Foreskin keratinocyte (primary cell): ENCODE measurements at places on chromosomes 13 and 19. TPM values are rescaled to one million over a fixed set of nuclear protein-coding genes. Genes with fewer than 3 reads are reported as not detected.

Gene ATXN8OS
- total RNA-seq: not detected in 2 replicates

Gene TBC1D4
- total RNA-seq: 13.3 and 14.8 TPM in 2 replicates

Gene APOC4
- not detected in 2 replicates for total RNA-seq

Gene CNFN
- 5.4 and 6.7 TPM in 2 replicates for total RNA-seq

GRCh38 chr13:75341028-75341427, 140.9 kb downstream of the TBC1D4 start:
- no peak for DNase-seq

DNA sequence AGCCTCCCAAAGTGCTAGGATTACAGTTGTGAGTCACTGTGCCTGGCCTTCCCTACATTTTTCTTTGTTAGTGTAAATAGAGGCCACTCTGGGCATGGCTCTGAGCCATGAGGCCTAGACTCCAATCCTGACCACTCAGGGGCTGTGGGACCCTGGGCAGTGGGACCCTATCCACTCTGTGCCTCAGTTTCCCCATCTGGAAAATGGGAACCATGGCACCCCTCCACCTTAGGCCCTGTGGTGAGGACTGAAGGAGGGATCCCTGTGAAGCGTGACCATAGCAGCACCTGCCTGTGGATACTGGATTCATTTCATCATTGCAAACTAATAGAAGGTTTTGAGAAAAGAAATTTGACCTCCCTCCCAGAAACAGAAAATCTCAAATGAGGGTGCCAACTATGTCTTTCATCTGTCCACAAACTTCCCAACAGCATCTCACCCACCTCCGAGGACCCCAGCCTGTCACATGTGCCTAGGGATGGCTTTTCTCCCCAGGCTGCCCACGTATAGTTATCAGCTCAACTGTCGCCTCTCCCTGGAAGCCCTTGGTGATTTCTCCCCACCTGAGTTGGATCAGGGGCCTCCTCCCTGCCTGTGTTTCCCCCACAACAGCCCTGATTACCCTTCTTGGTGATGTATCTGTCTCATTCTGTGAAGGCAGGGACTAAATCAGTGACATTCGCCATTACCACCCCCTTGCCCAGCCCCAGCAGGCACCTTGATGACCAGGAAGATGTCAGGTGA, 5.6 kb downstream of the ANGPTL8 start:
- no peak for DNase-seq

- no peak for DNase-seq
These were observed 504 bp upstream of the VWA8 start for GRCh38 chr13:41961466-41961760.

- no peak for DNase-seq
These were observed 20.3 kb upstream of the TPTE2 start for GRCh38 chr13:19581675-19582074.

DNA sequence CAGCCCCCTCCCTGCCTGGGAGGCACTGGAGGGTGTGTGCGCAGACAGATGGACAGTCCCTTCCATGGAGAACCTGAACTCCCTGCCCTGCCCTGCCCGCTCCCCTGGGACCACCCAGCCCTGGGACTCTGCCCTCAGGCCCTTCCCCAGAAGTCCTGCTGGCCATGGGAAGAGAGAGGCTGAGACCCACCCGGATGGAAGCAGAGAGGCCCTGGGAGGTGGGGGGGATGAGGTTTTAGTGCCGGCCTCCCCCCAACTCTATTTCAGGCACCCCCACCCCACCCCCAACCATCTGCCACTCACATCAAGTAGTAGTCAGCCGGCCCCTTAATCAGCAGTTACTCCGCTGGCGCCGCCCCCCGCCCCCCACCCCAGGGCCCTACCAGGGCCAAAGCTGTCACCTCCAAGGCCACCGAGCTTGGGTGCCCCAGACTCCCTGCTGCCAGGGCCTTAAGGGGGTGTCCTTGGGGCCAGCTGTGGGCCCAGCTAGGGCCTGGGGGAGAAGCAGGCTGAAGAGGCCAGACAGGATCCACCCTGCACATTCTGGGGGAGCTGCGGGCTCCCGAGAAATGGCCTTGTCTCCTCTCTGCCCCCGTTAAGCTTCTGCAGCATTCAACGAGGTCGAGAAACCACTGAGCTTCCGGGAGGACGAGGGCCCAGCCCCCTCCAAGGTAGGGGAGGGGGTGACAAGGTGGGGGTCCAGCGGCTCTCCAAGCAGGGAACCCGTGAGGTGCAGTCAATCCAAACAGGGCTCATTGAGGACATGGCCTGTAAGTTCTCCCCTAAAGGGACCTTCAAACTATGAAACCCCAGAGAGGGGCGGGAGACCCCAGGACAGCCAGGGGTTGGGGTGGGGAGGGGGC, 17.4 kb downstream of the NMRK2 start:
- DNase-seq: no peak
